Kidney (tissue), 22 donors: ENCODE measurements at places on chromosomes 11 and 22.

DNA sequence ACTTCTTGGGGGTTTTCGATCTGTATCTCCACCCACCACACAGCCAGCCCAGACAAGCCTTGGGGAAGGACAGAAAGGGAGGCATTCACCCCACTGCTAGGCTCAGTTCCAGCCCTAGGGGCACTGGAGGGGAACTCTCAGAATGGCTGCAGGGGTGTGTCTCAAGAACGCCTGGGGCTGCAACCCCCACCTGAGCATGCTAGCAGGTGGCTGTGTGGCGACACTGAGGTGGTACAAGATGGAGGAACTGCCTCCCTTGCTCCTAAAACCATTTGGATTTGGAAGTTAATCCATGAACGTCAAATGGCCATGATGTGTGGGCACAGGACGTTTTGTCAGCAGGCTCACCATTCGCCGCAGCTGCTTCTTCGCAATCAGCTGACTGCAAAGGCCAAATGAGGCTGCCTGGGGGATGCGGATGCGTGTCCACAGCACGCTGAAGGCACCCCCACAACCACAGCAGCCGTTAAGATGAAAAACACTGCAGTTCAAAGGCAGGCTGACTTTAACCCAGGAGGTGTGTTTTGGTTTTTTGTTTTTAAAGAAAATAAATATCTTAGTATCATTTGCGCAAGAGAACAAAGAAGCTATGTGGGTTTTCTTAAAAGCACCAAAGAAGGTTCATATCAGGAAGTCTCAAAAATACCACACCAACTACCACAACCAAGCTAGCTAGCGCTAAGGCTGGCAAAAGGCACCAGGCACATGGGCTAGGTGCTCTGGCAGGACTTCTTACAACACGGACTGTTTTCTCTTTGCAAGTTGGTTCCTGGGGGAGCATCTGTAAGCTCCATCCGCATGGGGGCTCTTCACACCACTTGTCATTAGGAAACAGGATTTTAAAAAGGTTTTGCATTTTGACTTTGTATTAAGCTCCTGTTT lies 22.2 kb upstream of the NAP1L4 start:
- no peaks in the 10 kb centered on the region for H3K36me3 ChIP-seq
- H3K4me3 ChIP-seq: no peak overlapping the region
- no peak for DNase-seq
- H3K4me1 ChIP-seq: no peaks in the 10 kb centered on the region
- no peaks in the 10 kb centered on the region for H3K27me3 ChIP-seq
- no peak overlapping the region for H3K27ac ChIP-seq

DNA sequence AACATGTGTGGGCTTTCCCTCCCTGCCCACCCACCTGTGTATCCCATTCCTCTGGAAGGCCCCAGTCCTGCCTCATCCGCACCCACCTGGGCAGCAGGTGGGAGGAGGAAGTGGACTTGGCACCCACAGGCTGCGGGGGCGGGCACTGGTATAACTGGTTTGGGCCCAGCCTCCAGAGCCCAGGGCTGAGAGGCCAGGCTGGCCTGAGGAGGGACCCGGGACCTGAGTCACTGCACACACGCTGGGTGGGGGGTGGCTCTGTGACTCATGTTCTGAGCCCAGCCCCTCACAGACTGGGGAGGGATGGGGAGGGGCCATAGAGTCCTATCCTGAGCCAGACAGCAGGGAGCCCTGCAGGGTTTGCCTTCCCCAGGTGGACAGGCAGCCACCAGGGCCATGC lies 16.7 kb downstream of the PHLDA2 start:
- no peak overlapping the region for H3K4me3 ChIP-seq
- peaks cover 16% of the 10 kb centered on the region for H3K4me1 ChIP-seq
- DNase-seq: peak; percentile 58
- H3K27me3 ChIP-seq: no peaks in the 10 kb centered on the region

- DNase-seq: no peak
- H3K27ac ChIP-seq: no peak overlapping the region
- H3K4me1 ChIP-seq: no peaks in the 10 kb centered on the region
- no peaks in the 10 kb centered on the region for H3K36me3 ChIP-seq
Measured at GRCh38 chr11:93591247-93591898, 48.2 kb upstream of the SMCO4 start.

- H3K36me3 ChIP-seq: no peaks in the 10 kb centered on the region
- DNase-seq: peak; percentile 73
- H3K4me3 ChIP-seq: no peak overlapping the region
- no peaks in the 10 kb centered on the region for H3K4me1 ChIP-seq
- peaks cover 31% of the 10 kb centered on the region for H3K27me3 ChIP-seq
Measured at GRCh38 chr11:62922653-62923431, 1.7 kb upstream of the CHRM1 start.

GRCh38 chr11:134755535-134755934 lies 343.5 kb upstream of the B3GAT1 start:
- DNase-seq: no peak
- H3K4me1 ChIP-seq: no peaks in the 10 kb centered on the region
- no peak overlapping the region for H3K27ac ChIP-seq
- H3K36me3 ChIP-seq: no peaks in the 10 kb centered on the region
